Peyer's patch (tissue), 4 donors: ENCODE measurements at places on chromosomes 12 and 14.

- DNase-seq, result no peak
Observed at GRCh38 chr12:115473257-115473956, 789.4 kb upstream of the TBX3 start.

GRCh38 chr14:30295980-30296379, 263.0 kb upstream of the G2E3 start:
- no peak for DNase-seq

DNA sequence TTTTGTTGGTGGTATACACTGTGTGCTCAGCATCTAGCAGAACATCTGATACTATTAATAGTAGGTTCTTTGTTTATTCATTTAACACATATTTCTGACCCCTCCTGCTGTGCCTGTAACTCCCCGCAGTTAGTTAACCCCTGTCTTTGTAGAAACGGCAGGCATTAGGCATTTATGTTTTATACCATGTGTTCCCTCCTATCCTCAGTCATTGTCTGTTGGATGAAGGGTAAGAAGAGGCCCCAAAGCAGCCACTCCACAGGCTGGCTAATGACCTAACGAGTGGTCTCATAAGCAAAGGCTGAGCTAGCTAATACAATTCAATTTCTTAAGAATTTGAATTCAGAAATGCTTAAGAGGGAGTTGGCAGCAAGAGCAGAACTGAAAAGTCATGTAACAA, 170.8 kb downstream of the TMX1 start:
- DNase-seq, result no peak

DNA sequence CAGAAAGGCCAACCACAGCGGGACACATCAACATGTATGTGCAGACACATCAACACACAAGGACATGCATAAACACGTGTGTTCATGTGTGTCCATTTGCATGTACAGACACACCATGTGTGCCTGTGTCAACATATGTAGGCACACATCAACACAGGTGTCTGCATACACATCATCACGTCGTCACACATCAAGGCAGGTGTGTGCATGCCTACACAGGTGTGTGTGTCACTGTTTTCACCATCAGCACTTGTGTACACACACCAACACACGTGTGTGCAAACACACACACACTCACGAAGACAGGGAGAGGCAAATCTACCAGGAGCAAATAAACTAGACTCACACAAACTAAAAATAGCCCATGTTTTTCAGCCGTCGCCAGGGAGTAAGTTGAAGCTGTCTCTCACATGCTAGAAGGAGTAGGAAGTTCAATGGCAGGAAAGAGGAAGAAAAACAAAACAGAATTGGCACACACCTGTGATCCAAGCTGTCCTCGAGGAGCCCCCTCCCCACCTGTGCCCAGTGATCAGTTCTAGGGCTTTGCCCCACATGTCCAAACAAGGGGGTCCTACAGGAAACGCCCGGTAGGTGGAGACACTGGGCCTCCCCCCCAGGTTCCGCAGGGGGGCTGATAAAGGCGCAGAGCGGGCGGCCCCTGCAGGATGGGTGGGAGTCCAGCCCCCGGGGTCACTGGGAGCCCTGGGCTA, 7.4 kb downstream of the SCARB1 start:
- no peak for DNase-seq

DNA sequence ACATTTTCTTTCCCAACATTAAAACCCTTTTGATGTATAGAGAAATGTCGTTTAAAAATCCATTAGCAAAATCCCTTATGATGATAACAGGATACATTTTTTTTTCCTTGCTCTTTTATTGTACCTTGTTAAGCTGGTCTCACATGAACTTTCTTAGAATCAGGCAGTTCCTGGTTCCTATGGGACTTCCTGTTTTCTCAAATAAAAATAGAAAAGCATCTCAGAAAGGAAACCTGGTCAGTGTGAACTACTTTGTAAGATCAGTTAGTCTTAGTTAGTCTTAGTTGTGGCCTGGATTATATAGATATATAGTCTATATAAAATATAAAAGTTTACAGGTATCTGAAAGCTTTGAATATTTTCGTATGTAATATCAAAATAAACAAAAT, 40.3 kb downstream of the LEMD3 start:
- DNase-seq, result no peak

DNA sequence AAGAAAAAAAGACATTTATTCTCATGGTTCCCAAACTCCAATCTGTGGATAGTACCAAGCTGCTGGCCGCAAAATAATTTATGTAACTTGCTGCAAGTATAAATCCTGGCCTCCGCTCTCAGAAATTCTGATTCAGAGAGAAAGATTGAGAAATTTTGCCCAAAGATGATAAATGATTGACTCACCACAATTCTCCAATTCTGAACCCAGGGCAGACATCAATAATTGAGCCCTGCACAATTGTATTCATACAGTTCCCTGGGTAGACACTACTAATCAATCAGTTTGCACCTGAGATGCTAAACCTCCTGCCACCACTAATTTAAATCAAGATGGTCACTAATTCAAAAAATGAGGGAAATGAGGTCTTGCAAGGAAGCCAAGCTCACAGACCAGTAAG, 38.2 kb downstream of the TRPV4 start:
- no peak for DNase-seq

DNA sequence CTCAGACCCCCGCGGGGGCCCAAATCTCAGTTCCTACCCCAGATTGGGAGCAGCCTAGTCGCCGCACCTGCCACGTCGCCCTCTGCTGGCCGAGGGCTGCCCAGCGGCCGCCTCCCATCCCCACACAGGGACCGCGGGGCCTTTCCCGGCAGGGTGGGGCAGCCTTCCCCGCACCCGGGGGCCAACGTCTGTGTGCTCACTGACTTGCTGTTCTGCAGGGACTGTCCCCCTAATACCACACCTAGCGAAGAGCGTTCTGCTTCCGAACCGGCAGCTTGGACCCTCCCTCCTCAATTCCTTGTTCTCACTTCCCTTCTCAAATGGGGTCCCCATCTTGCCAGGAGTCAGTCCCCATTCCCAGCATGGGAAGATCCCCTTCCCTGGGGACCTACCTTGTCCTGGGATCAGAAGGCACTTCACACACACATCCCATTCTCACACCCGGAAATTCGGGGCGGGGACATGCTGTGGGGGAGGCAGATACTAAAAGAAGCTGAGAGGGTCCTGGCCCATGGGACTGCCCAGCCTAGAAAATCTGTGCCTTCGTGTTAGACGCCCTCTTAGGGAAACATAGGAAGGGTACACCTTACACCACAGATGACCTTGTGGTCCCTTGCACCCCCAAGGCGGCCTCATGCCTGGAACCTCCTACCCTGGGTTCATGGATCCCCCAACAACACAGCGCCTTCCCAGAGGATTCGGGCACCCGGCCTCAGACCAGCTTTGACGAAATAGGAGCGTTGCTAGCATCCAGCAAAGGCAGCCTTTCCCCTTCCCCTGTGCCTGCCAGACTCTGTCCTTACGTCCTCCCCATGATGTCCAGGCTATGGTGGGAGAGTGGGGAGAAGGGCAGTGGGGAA, 16.4 kb downstream of the ACVRL1 start:
- peak; percentile 77 for DNase-seq

DNA sequence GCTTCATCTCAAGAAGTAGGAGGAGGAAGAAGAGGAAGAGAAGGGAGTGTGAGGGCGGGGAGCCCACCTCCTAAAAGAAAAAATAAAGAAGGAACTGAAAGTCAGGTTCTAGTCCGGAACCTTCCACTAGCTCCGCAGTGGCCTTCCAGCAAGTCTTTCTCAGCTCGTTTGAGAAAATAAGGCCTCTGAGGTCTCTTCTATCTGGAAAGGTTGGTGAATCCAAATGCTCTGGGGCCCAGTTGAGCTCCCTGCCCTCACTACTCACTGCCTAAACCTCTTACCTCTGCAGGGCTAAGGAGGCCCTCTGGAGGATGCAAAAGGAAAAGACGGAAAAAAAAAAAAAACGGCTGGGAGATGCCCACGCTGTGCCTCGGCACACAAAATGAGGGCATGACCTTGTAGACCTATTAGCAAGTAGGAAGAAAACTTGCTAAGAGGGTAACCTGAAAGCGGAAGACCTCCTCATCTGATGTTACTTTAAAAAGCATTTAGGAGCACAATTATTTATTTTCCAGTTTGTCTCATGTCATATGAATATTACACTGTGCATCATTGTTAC, 35.9 kb downstream of the FBLN5 start:
- peak; percentile 54 for DNase-seq

DNA sequence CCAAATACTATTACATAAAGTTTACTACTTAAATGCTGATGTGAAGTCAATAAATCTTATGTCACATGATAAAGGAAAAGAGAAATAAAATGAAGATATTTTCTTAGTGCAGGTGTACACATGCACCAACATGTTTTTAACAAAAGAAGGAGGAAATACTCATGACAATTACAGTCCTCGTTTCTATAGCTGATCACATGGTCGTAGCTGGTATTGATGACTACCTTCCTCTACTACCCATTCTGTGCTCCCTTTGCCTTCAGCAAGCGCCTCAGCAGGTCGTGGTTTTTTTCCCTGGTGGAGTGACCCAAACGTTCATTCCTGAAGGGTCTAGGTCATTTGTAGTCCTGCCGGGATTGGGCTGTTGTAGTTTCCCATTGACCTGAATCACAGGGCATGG, 25.4 kb upstream of the SLC10A1 start:
- no peak for DNase-seq

- DNase-seq, result no peak
Observed at GRCh38 chr14:67984274-67984673, 164.7 kb downstream of the RAD51B start.

DNA sequence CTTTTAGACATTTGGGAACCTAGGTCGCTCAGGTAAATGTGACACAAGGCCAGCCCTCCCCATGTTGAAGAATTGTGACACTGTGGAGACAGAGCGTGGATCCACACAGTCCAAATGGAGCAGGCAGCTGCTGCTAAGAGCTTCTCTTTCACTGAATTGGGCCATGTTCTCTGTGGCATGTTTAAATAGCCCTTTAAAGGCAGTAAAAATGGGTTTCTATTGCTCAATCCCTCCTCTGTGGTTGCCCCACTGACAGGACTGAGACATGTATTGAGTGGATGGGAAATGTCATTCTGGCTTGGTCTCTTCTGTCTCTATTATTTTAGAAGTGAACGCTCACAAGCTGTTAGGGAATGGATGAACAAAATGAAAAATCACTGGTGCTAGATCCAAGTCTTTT, 84.0 kb upstream of the PRICKLE1 start:
- no peak for DNase-seq

GRCh38 chr12:128123096-128123495, 143.9 kb upstream of the TMEM132C start:
- DNase-seq, result no peak

- peak; percentile 76 for DNase-seq
Observed at GRCh38 chr14:101839236-101839635, 77.7 kb downstream of the PPP2R5C start.

DNA sequence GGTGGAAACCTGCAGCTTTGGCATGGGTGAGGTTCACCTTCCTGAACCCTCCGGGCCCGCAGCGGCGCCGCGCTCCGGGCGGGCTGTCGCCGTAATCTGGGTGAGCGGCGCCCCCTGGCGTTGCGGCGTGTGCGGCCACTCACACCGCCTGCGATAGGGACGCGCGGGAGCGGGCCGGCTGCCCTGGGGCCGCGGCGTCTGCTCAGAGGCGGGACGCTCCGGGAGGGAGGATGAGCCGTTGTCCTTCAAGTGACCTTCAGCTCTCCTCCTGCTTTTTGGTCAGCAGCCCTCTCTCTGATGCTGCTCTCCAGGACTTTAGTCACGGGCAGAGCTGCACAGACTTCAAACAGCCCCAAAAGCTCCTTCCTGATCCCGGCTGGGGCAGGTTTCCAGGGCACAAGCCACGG, 211.7 kb upstream of the FKBP4 start:
- DNase-seq, result peak; percentile 84

- DNase-seq, result no peak
Observed at GRCh38 chr12:2749580-2749979, 45.2 kb upstream of the FKBP4 start.

DNA sequence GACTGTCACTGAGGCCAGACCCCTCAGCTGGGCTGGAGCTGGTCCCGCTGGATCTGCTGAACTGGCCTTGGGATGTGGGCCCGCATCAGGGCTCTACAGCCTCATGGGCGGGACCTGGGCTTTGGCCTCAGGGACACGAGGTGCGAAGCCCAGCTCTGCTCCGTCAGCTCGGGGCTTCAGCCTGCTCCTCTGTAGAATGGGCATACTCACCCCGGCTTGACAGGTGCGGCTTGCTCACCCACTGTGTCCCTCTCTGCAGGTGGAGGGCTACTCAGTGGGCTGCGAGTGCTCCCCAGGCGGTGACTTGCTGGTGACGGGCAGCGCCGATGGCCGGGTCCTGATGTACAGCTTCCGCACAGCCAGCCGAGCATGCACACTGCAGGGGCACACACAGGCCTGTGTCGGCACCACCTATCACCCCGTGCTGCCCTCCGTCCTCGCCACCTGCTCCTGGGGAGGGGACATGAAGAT, 57.6 kb downstream of the BEGAIN start:
- DNase-seq, result peak; percentile 6

DNA sequence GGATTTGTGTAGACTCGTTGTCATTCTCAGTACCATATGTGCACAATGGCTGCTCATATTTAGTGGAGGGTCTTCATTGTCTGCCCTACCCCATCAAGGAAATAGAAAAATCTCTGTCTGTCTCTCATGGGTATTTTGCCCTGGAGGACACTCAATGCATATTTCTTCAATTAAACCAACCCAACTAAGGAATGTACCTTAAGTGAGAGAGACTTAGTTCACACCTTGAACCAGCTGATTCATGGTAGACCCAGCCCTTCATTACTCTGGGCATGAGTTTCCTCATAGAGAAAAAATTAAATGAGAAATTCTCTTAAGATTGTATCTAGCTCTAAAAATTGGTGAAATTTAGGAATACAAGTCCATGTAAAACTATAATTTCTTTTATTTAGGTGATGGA, 107.1 kb upstream of the PLEKHG7 start:
- DNase-seq, result no peak

DNA sequence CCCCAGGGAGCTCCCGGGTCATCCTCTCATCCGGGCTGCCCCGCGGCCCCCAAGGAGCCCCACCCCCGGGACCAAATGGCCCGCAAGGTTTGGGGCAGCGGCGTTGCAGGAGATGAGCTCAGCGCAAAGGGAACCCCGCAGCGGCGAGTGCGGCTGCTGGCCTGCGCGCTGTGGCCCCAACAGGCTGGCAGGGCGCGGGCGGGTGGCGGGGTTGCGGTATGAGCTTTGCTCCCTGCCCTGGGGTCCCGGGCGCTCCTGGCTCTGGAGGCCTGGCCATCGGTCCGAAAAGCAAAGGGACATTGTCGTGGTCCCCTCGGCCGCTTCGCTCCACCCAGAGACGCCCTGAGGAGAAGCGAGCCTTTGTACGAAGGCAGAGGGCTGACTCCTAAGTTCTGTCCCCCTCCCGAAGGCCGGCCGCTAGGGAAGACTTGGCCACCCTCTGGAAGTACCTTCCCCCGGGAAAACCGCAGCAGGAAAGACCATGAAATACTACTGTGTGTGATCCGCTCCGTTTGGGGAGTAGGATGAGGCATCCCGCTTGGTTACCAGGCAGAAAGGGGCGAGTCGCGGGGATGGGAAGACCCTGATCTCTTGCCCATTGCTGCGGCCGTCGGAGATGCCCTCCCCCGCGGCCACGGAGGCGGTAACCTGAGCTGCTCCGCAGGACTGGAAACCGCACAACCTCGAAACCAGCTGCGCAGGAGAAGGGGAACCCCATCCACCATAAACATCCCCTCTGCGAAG, 620 bp upstream of the NID2 start:
- no peak for DNase-seq

GRCh38 chr14:85533023-85533860, 3.3 kb downstream of the FLRT2 start:
- DNase-seq, result peak; percentile 52
